ENCODE measurements at places on chromosomes 16 and 17.

DNA sequence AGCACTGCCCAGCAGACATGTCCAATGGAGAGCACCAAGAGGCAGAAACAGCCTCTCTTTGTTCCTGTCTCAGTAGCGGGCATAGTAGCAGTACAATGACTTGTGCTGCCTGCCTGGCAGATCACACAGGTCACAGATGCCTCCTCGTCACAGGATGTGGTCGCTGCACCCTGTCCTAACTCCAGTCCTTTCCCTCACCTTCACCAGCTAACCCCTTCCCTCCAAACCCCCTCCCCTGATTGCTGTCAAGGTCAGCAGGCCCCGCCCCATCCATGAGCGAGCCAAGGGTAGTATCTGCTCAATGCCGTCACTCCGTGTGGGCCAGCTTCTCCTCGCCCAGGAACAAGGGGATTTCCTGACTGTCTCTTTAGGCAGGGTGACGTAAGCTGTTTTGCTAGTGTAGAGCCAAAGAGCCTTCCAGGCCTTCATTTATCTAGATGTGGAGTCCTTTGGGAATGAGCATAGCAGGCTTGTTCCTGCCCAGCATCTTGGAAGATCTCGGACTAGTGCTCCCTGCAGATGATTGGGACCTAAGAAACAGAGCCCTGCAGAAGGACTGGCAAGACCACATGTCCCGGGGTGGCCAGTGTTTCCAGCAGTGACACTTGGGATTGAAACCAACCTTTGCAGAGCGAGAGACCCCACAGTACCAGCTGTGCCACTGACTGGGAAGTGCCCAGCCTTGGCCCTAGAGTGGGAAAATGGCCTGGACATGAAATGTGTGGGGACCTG is 75.9 kb upstream of the TNRC6C start:
- no peak for DNase-seq

GRCh38 chr17:64787921-64788271 is 125.8 kb upstream of the SMURF2 start:
- no peak for DNase-seq

- no peak for DNase-seq
These were observed 11.5 kb downstream of the RAD51C start for GRCh38 chr17:58703916-58704286.

DNA sequence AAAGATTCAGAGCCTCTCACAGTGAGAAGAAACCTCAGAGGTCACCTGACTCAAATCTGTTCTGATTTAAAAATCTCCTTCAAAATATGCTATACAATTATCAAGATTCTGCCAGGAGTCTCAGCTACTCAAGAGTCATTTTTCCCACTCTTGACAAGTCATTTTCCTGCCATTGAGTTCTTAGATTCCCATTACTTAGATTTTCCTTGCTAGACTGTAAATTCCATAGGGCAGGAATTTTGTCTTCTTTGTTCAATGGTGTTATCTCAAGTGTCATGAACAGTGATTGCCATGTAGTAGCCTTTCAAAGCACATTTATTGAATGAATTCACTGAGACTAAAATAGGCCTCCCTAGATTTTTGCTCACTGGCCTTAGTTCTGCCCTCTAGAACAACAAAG is 95.9 kb downstream of the PCTP start:
- no peak for DNase-seq

DNA sequence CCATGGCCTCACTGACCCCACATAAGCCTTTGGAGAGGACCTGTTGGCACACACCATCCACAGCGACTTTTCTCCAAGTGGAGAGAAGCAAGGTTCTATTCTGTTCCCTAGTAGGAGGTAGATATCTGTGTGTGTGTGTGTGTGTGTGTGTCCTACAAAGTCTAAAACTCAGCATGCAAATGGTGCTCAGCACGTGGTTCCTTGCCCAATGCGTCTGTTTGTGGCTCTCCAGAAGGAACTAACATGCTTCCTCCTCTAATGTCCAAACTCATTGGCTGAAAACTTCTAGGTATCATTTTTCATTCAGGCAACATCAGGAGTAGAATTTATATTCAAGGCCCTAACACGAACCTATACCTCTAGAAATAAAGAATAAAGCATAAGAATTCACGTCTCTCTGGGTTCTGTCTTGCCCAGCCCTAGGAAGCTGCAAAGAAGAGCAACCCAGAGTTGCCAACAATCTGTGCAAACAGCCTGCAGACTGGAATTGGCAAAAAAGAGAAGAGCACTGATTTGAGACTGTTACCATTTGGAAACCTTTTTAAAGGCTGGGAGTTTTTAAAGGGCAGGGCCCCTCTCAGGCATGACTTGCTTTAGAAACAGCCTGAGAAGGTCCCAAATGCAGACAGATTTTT is 25.5 kb downstream of the MAP3K14 start:
- DNase-seq, result no peak

GRCh38 chr16:89722392-89723278 is 1.3 kb downstream of the ZNF276 start:
- DNase-seq, result no peak

DNA sequence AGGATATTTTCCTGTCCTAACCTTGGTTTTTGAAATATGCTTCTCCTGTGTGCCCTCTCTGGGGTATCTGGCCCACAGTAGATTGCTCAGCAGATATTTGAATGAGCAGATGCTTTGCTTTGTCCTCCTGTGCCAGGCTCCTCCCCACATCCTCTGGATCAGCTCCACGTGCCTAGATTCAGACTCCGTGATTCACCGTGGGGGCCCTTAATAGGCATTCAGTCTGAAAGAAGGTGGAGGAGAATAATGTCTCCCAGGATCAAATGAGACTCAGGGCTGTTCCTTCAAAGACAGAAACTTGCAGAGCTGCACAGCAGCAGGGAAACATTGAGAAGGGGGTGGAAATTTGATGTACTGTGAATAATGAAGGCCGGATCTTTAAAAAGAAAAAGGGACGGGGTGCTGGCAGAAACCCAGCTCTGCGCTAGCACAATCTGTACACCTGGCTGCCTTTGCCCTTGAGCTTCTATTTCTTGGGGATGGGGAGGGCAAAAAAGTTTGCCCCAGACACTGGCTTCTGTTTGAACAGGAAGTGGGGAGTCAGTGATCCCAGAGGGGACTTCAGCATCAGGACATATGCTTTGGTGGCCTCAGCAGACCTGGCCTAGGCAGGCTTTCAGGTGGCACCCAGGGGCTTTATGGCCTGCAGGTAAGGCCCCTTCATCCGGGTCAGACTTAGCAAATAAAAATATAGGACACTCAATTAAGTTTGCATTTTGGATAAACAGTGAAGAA is 15.9 kb upstream of the SLC12A3 start:
- no peak for DNase-seq

DNA sequence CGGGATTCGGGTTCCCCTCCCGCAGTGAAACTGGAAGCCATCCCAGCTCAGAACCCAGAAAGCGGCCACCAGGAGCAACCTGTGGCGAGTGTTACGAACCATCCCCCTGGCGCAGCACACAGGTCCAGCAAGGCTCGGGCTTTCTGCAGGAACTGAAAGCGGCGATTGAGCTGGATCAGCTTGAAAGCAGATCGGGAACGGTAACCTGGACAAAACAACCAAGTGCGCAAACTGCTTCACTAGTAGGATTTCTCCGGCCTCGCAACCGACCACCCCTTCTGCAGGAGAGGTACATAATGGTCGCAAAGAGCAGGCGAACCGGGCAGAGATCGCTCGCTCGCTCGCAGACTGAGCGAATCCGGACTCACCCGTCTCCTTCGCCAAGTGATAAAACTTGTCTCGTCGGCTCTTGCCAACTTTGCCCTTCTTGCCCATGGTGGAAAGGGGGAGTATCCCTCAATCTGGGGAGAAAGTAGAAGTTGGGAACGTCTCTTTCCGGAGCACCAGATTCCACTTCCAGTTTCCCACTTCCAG is 696 bp upstream of the PSMC5 start:
- DNase-seq, result no peak

DNA sequence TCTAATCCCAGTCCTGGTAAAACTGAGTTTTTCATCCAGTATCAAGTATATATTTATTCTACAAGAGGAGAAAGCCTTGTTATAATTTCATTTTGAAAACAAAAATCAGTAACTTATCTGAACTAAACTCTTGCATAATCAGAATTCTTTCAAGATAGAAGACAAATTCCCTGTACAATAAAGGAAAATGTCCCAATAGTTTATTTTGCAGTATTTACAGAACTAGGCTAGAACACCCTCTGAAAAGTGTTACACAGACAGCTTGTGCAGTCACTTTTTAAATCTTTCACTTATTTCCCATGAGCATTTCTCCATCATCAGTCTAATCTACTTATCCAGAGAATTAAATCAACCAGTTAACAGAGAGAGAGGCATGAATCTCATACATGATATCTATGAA is 48.5 kb downstream of the SPOP start:
- no peak for DNase-seq

DNA sequence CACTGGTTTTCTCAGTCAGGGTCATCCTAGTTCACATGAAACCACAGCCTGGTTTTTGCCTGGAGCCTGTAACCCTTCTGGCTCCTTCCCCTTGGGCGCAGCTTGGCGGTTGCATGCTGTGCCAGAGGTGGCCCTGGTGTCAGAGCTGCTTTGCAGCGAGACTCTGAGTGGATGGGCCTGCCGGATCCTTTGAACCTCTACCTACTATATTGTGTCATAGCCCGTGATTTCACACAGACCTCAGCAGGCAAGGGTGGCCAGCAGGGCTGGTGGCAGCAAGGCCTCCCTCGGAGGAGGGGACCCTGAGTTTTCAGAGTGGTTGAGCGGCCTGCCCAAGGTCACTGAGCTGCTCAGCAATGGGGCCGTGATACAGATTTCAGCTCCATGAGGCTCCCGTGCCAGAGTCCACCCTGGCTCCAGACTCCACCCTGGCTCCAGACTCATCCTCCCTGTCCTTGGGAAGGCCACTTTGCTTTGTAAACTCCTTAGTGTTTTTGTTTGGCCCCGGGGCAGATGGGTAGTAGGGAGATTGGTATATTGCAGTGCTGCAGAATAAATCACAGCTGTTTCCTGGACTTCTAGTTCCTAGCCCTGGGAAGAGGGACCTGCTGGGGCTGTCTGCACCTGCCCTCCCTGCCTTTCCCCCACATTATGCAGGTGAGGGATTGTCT is 9.7 kb downstream of the MPRIP start:
- DNase-seq, result no peak

- DNase-seq, result no peak
These were observed 6.0 kb downstream of the CLEC16A start for GRCh38 chr16:10950393-10950792.

- DNase-seq, result no peak
These were observed 429 bp downstream of the OR2C1 start for GRCh38 chr16:3356118-3356517.

Data from NCI-H345 (cell line).